Activated CD4-positive, alpha-beta T cell treated with anti-CD3 and anti-CD28 coated beads, Interleukin-2, amount 50 U/mL, for 1 hour (primary cell): ENCODE measurements at places on chromosomes 12 and 14.

DNA sequence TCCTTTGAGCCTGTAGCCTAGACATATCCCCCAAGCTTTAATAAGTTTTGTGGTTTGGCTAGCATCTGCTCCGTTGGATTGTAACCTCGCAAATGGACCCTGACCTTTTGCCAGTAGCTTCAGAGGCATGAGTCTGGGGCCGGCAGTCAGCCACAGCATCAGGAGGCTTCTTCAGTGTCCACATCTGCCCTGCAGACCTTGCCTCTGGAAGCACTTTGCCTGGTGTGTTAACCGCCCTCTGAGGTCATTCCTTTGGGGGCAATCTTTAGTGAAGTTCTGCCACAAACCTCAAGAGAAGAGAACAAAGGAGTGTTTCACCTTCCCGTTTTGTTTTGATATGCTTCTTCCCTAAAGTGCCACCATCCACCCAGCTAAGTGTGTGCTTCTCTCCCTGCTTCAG is 71.4 kb downstream of the GNS start:
- no peak for DNase-seq

- DNase-seq: no peak
Measured at GRCh38 chr12:30908722-30909348, 17.7 kb upstream of the TSPAN11 start.

DNA sequence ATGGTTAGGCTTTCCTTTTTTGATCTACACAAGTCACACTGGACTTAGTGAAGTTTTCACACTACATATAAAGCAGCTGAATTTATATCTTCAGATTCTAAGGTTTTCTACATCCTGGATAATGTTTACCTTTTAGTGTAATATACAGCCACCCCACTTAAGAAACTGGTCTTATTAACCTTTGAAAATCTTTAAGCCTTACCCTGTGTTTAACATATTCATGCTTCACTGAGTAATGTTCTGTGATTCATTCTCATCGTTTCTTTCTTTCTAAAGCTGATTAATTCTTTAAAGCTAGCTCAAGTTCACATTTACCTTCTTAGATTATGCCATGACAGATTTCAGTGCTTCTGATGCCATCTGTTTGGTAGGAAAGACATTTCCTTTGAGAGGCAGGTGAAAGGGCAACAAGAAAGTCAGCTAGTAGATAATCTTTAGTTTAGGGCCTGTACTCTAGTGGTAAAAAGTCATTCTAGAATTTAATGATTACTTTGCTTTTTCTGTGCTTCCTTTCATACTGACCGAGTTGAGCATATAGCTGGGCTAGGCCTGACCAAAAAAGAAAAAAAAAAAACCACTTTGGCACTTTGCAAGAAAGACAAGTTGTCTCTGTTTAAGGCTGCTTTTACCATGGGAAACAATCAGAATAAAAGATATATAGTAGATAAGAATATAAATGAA is 690.9 kb upstream of the FBXO33 start:
- no peak for DNase-seq

DNA sequence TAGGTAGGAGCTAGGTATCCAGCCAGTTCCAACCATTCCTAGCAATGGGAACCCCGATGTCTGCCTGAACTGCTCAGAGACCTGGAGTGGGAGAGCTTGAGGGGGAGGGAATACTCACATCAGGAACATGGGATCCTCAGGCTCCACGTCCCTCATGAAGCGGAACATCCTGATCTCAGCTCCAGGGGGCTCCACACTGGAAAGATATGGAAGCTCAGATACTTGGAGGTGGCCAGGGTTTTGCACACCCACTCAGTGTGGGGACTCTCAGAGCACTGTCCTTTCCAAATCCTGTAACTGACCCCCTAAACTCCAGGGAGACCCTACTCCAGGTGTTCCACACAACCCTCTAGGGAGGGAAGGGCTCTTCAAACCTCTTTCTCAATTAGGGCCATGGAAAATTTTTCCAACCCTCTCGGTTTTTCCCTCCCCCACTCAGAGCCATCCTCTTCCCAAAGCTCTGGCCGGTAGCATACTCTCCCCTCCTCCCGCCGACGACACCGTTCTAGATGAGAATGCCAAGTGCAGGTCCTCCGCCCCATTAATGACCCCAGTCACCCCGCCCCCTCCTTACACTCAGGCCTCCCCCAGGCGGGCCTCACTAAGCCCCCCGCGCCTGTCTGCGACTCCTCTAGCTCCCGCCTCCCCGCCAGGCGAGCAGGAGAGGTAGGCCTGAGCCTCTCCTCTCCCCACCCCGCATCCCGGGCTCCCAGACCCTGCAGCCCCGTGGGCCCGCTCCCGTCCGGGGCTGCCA is 597 bp downstream of the MLF2 start:
- DNase-seq: no peak

GRCh38 chr12:6936636-6937480 is 6.8 kb upstream of the RNU7-1 start:
- peak; percentile 62 for DNase-seq

GRCh38 chr14:42556551-42556950 is 949.9 kb downstream of the LRFN5 start:
- DNase-seq: no peak

DNA sequence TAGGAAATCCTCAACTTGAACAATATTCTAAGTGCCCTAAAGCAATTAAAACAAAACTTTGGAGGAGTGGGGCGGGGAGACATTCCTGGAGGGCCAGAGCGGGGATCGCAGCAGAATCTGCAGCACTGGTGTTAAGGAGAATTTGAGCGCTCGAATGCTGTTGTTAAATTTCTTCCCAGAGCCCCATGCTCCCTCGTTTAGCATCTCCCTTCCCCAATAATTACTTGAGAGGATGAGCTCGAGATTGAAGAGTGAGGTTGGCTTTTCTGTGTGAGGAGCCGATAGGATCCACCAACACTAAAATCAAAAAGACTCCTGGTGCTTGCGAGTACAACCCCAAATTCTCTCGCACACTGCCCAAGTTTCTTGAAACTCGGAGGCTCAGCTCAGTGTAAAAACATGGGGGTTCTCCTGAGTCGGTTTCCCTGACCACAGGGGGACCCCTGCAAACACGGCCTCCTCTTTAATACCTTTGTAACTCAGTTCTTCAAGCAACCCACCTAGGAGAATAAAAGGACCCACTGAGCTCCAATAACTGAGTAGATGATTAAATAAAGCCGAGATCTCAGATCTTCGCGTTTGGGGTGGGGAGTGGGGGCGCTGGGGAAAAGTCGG is 10.2 kb upstream of the FOXG1 start:
- no peak for DNase-seq

- DNase-seq: no peak
Measured at GRCh38 chr12:26791301-26791791, 41.6 kb downstream of the ITPR2 start.

- DNase-seq: no peak
Measured at GRCh38 chr12:53969588-53970259, 3.2 kb upstream of the HOXC11 start.

DNA sequence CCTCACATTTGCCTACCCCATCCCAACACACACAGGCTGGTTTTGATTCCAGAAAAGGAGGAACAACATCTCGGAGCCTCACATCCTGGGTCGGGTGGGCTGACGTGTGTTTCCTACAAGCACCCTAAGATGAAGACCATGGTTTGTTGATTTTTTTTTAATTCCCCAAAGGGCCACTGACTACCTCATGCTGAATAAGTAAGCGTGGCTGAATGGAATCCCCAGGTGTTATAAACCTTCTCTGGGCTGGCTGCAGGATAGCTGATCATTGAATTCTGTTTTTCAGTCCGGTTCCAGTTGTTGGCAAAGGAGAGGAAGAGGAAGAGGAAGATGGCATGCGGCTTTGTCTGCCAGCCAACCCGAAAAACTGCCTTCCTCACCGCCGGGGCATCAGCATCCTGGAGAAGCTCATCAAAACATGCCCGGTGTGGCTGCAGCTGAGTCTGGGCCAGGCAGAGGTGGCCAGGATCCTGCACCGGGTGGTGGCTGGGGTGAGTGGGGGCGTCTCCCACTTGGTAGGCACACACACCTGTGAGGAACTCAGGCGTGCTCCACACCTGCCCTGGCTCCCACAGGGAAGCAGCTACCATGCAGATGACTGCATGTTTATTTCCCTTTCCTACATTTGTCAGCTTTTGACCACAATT is 42.0 kb downstream of the RIN3 start:
- no peak for DNase-seq

GRCh38 chr12:109160433-109160832 is 44.0 kb downstream of the ACACB start:
- no peak for DNase-seq

GRCh38 chr12:13836099-13836498 is 145.3 kb downstream of the GRIN2B start:
- no peak for DNase-seq

- DNase-seq: no peak
Measured at GRCh38 chr14:66884149-66884548, 305.1 kb upstream of the GARIN2 start.

- DNase-seq: no peak
Measured at GRCh38 chr12:19026614-19027488, 102.7 kb upstream of the PLEKHA5 start.

GRCh38 chr12:78473136-78473535 is 391.4 kb upstream of the SYT1 start:
- no peak for DNase-seq

- DNase-seq: no peak
Measured at GRCh38 chr12:108518101-108518715, 3.1 kb downstream of the FICD start.

DNA sequence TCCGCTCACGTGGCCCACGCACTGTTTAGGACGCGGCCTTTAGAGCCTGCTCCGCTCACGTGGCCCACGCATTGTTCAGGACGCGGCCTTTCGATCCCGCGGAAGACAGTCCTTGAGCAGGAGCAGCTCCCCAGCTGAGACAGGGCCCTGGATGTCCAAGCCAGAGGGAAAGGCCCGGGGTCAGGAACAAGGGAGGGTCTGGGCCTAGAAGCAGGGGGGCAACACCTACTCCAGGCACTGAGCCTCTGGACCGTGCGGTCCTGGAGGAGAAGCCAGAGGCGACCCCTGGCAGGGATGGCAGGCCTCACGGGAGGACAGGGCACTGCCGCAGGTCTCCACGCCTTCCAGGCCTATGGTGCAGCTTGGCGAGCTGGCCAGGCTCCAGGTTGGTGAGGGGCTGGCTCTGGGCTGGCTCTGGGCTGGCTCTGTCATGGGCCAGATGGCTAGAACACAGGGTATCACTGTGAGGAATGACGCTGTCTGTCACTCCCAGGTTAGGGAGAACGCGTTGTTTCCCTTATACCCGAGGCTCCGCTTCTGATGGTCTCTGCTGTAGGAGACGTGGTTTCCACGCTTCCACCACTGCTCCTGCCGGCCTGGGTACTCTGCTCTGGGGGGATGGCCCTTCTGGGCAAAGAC is 341.7 kb downstream of the TMEM121 start:
- DNase-seq: no peak

DNA sequence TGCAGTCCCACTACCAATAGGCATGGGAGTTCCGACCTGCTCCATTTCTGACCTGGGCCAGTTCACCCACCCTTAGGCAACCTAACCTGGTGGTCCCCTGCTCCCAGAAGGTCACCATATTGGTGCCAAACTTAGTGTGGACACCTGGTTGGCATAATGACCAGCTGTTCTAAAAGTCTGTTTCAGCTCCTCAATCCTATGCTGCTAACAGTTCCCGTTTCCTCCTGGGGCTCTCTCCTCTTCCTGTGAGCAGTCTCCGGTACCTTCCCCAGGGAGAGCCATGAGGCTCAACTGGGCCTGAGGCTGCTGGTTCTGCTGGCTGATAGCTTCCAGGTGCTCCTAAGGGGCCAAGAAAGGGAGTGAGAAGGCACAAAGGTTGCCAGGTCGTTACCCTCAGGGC is 15.9 kb upstream of the BLTP3B start:
- DNase-seq: no peak

DNA sequence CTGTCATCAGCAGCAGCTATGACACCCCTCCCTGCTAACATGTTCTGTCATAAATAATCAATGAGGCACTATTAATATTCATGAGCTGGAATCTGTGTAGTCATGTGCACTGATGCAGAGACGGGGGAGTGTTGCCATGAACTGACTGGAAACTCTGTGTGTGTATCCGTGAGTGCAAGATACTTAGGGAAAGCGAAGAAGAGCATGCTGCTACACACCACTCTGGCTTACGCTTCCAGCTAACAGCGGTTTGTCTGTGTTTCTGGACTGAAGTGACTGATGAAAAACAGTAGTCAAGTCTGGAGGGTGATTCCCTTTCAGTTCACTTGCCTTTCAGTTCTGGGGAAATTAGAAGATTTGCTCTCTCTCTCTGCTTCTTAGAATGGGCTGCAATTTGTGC is 249.4 kb downstream of the PDZRN4 start:
- no peak for DNase-seq

- DNase-seq: no peak
Measured at GRCh38 chr12:15756822-15757221, 32.4 kb downstream of the EPS8 start.

GRCh38 chr12:8513256-8513655 is at the start of gene CLEC4D:
CLEC4D (plus strand) TSS chr12:8513503; CDS start chr12:8513733, 230 bp downstream.
- DNase-seq: no peak

- DNase-seq: no peak
Measured at GRCh38 chr12:121376754-121377697, 22.9 kb upstream of the RNF34 start.

- DNase-seq: no peak
Measured at GRCh38 chr14:91249841-91250616, 5.5 kb upstream of the GPR68 start.

GRCh38 chr14:68145036-68145435 is 325.5 kb downstream of the RAD51B start:
- no peak for DNase-seq

GRCh38 chr12:81252228-81252627 is 174.3 kb downstream of the ACSS3 start:
- DNase-seq: no peak

- DNase-seq: no peak
Measured at GRCh38 chr14:51849097-51849496, 11.3 kb upstream of the GNG2 start.

DNA sequence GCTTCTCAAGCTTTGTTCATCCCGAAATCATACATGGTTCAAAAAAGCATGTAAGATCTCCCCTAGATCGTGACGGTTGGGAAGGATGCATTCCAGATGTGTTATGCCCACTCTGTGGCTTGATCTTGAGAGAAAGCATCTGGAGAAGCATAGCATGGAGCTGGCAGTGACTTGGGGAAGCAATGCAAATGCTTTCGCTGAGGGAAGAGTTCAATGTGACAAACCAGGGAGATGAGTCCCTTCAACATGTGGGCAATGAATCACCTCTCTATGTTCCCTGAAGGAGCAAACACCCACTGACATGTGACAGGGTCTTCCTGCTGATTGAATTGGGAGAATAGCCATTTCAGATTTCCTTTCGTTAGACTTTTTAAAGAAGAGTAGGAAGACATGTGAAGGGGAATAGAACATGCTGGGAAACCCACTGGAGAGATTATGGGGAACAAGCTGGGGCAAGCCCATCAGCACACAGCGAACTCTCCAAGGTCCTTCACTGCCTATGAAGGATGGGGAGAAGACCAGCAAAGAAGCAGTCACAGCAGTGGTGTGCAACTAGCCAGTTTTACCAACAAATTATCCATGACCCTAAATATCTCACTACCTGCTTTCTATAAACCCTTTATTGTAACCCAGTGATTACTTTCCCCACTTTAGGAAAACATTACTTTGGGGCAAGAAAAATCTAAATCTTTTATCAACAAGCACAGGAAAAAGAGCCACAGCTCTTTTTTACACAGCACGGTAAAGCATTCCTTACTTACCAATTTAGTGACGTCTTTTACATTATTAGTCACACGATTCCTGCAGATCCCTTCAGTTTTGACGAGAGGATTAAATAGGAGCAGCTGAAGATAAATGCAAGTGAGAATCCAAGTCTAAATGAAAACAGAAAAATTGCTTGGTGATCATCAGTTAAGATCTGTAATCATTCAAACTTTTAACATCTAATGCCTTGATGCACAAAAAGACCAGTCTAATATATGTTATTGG is 35.0 kb downstream of the KITLG start:
- no peak for DNase-seq

- DNase-seq: no peak
Measured at GRCh38 chr12:48966177-48966895, 5.2 kb downstream of the WNT10B start.

- DNase-seq: no peak
Measured at GRCh38 chr12:47222520-47223030, 142.8 kb upstream of the AMIGO2 start.
